ENCODE measurements at places on chromosomes 12 and 14. TPM values are rescaled to one million over a fixed set of nuclear protein-coding genes. Genes with fewer than 3 reads are reported as not detected.

DNA sequence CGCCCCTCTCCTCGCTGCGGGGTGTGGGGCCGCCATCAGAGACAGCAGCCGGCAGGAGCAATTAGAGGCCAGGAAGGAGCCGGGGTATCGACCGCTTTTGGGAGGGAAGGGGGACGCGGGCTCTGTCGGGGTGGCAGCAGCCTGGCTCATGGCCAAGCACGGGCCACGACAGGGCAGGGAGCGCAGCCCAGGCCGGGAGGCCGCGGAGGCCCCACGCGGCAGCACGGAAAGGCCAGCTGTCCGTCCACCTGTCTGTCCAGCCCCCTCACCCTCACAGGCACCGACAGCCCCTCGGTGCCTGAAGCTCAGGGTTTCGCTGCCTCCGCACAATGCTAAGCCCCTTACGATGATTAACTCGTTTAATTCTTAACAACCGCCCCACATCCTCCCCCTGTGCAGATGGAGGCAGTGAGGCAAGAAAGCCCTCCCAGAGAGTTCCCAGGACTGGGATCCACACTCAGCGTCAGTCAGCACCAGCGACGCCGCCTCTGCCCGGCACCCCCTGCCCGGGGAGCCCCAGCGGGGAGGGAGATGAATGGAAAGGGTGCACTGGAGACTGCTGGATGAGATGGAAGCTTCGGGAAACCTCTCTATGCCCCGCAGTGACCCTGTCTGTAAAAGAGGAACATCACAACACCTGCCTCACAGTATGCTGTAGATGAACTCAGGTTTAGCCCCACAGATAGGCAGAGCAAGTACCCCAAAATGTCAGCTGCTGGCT is 23.7 kb downstream of the NCOR2 start:
- no peak for DNase-seq

GRCh38 chr12:166425-167075 is 47.4 kb downstream of the SLC6A12 start:
- DNase-seq: no peak

DNA sequence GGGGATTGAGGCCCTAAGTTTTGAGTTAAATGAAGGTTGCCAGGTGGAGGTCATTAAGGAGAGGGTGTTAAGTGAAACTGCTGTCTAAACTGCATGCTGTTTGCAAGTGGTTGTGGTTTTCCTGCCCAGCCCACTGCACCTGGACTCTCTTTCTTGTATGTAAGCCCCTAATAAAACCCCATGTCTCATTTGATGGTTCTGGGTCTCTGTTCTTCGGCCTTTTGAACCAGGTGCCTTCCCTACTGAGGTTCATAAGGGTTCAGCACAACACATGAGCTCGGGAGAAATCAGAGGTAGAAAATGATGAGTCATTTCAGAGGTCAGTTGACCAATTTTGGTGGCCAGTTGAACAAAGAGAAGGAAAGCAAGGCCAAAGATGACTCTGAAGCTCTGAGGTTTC is 382.5 kb downstream of the RPS29 start:
- no peak for DNase-seq

DNA sequence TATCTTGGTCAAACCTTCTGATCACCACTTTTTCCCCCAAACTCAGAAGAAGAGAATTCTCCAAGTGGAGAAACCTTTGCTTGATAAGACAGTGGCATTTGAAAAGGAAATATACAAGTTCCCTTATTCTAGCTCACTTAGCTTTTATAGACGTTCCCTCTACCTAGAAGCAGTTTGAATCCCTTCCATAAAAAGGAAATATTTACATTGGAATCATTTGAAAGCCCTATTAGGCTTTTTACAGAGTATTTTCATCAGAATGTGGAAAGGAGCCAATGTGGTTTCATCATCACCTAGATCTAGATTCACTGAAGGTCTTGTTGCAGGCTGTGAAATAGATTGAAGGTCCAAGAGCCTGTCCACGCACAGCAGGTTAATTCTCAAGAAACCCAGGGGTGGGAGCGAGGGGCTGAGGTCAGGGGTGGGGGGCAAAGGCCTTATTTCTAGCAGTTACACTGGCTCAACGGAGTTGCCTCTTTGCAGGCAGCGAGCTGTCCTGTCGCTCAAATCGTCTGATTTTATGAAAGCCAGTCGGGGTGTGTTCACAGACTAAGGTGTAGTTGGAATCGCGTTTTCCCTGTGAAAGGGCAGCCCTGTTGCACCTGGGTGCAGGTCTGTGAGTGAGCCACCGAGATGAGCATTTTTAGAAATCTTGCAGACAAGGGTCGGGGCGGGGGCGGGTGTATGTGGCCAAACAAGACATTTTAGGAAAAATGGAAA is 45.6 kb downstream of the AACS start:
- DNase-seq: no peak

DNA sequence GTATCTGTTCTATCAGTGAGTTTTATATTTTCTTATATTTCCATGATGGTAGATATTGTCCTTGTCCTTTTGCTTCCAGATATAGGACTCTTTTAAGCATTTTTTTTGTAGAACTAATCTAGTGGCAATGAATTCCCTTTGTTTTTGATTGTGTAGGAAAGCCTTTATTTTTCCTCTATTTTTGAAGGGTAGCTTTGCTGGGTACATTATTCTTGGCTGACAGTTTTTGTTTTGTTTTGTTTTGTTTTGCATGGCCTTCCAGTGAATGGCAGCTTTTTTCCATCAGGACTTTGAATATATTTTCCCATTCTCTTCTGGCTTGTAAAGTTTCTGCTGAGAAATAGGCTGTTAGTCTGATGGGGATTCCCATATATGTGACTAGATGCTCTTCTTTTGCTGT is 70.2 kb upstream of the MUCL1 start:
- DNase-seq: no peak

The RASSF3 gene
- total RNA-seq: 172 TPM

Data from naive thymus-derived CD8-positive, alpha-beta T cell (primary cell).